Activated CD4-positive, alpha-beta T cell treated with anti-CD3 and anti-CD28 coated beads for 24 hours (primary cell): ENCODE measurements at places on chromosomes 1 and 21.

DNA sequence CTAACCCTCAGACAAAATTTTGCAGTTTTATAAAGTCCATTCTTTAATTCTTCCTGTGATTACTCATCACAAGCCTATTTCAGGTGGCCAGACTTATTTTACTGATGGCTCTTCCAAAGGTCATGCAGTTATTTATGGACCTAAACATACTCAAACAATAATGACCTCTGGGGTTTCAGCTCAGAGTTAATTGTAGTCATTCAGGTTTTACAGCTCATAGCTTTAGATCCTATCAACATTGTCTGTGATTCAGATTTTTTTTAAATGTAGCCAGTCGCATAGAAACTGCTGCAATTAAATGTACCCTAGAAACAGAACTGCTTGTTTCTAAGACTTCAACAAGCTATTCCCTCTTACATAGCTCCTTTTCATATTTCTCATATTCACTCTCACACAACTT, 270.8 kb downstream of the COL11A1 start:
- no peak for DNase-seq

- DNase-seq, result no peak
These were observed 5.8 kb upstream of the FNBP1L start for GRCh38 chr1:93442008-93442666.

DNA sequence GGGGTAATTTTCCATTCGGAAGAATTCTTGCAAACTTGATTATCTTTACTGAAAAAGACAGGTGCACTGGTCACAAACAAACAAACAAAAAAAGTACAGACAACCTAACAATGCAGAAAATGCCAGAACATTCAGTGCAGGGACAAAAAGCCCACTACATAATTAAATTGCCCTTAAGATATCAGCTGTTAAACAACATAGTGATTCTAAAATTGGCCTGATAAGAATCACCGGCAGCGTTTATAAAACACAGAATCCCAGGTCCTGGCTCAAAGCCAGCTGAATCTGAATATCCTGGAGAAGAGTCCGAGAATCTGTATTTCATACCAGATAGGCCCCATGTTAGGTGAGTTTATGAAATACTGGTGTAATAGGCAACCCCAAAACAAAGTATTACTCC, 6.1 kb downstream of the PLPP3 start:
- no peak for DNase-seq

DNA sequence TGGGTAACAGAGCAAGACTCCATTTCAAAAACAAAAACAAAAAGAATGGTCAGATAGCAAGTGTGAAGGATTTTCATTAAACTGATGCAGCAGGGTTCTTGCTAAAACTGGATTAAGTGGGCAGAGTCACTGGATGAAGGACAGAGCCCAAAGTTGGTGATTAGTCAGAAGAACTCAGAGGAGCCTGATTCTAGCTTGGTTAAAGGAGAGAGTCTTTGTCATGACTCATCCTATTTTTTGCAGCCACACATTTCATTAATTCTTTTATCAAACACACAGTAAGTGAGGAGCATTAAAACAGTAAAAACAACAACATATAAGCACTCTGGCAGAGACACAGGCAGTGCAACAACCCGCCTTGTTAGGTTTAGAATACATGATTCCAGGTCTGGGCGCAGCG, 56.0 kb upstream of the EDARADD start:
- DNase-seq, result no peak

GRCh38 chr1:198741744-198742143, 102.9 kb downstream of the PTPRC start:
- no peak for DNase-seq

DNA sequence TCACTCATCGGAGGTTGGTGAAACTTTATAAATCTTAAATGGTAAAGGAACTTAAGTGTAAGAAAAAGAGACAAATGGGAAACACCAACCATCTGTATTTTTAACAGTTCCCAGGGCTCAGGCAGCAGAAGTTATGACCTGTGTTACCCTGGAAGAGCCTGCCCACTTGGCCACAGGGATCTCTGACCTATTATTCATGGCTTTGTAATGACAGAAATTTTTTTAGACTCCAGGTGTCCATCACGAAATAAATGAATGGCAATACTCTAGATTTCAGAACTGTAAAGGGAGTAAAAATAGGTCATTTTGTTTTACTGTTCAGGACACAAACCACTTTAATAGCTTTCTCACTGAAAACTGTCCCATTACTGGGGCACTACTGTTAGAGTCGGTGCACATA, 389.8 kb downstream of the VAV3 start:
- no peak for DNase-seq

DNA sequence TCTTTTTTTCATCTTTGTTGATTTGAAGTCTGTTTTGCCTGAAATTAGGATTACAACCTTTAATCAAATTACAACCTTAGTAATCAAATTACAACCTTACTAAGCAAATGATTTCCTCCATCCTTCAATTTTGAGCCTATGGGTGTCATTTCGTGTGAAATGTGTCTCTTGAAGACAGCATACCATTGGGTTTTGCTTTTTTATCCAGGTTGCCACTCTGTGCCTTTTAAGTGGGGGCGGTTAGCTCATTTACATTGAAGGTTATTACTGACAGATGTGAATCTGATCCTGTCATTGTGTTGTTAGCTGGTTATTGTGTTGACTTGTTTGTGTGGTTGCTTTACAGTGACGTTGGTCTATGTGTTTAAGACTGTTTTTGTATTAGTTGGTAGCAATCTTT, 74.8 kb upstream of the BCL9 start:
- no peak for DNase-seq

DNA sequence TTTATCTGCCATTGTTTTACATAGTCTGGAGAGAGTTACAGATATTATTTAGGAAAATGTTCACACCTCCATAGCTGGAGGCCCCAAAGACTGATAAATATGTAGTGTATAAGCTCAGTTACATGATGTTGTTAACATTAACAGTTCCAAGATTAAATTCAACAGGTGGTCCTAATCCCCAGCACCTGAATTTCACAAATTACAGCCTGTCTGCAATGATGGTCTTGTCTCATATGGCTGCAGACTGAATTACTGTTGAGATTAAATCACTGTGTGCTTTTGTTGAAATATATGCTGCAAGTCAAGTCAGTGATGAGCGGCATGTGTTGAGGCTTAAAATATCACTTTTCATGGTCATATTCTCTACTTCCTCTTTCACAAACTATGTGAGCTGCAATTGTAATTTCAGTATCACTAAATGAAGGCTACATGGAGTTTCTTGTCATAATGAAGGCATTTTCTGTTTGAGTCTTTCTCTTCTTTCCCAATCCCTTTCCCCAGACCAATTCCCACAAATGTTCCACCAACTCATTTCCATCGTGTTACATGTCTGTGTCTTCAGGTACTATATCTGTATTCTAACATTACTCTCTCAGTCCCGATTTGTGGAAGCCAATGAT, 4.2 kb downstream of the ST6GALNAC5 start:
- DNase-seq, result no peak

DNA sequence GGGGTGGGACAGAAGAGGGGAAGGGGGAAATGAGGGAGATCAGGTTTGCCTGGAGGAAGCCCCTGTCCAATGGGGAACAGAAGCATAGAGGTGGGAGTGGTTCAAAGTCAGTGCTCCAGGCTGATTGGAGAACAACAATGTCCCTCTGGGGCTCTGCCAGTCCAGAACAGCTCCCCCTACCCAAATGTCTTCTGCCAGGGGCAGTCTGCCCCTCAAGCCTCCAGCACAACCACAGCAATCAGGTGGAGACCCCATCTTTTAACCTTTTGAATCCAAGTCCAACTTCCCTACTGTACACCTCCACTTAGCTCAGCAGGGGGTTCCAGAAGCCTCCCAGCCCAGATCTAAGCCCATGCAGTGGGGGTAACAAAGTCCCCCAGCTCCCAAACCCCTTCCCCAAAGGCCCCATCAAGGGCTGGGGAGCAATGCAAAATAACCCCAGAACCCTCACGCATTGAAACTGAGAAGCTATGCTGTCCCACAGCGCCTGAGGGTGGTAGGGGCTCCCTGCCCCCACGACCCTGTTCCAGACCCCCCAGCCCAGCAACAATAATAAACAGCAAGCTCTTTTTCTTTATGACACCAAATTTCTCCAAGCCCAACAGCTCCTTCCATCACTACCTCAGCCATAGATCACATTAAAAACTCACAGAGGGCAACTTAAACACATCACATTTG, 3.3 kb downstream of the AHDC1 start:
- DNase-seq, result no peak

DNA sequence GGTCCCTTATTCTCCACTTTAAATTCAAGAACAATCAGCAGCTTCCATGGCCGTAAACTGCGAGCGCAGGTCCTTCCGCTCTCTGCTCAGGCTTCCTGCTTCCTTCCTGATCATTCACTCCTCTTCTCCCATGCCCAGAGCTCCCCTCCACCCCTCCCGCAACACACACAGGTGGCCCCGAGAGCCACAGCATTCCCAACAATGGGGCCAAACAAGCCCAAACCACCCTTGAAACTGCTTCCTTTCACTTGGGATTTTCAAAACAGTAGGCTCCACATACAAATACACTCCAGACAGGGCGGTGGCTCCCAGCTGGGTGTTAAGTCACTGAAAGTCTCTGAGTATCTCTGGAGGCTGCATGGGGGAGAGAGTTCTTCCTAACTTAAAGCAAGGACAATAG, 11.4 kb downstream of the FAM89A start:
- no peak for DNase-seq

GRCh38 chr1:218463194-218464156, 118.3 kb downstream of the TGFB2 start:
- DNase-seq, result no peak

DNA sequence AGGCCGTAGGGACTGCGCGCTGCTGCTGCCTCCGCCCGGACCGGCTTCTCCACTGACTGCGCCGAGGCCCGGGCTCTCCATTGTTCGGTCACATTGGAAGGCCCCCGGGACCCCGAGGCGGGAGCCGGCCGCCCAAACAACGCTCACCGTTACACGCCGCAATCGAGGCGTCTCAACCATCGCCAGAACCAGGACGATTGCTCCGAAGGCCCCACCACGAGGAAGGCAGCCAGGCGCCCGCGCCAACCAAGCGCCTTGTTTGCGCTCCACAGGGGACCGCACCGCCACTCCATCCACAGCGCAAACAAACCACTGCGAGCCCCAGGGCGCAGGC, 595 bp downstream of the GLUL start:
- no peak for DNase-seq

DNA sequence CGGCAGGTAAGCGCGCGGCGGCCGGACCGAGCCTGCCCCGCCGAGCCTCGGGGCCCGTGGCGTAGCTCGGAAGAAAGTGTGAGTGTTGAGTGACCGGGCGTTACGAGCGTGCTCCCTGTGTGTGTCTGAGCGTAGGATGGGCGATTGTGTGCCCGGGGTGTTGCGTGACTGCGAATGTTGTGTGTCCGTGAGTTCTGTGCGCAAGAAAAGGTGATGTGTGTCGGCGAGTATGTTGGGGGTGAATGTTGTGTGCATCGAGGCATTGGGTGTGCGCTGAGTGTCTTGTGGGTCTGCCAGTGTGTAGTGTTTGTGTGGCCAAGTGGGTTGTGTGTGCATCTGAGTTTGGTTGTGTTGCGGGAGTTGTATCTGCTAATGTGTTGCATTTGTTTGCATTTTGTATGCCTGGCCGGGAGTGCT, 398 bp downstream of the PTPRU start:
- DNase-seq, result no peak

- no peak for DNase-seq
These were observed 72.8 kb downstream of the ATF6 start for GRCh38 chr1:161838885-161839284.

GRCh38 chr1:201311356-201312011, 28.2 kb downstream of the PKP1 start:
- DNase-seq, result no peak

- no peak for DNase-seq
These were observed 39.0 kb downstream of the DAB1 start for GRCh38 chr1:57384901-57385300.

DNA sequence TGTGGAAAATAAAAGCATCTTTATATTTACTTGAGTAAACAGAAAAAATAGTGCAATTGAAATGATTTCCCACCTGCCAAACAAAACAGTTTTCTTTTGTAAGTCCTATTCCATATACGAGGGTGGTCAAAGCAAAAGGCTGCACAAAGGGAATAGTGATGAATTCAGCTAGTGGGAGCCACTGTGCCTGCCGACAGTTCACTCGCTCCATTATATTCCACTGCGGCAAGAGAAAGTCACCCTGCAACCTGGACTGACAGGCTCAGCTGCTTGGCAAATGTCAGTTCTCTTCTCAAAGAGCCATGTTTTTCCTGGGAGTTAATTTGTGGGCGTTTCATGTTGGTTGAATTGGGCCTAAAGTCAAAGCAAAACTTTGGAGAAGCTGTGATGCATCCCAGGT, 145.4 kb downstream of the LMO4 start:
- DNase-seq, result no peak

DNA sequence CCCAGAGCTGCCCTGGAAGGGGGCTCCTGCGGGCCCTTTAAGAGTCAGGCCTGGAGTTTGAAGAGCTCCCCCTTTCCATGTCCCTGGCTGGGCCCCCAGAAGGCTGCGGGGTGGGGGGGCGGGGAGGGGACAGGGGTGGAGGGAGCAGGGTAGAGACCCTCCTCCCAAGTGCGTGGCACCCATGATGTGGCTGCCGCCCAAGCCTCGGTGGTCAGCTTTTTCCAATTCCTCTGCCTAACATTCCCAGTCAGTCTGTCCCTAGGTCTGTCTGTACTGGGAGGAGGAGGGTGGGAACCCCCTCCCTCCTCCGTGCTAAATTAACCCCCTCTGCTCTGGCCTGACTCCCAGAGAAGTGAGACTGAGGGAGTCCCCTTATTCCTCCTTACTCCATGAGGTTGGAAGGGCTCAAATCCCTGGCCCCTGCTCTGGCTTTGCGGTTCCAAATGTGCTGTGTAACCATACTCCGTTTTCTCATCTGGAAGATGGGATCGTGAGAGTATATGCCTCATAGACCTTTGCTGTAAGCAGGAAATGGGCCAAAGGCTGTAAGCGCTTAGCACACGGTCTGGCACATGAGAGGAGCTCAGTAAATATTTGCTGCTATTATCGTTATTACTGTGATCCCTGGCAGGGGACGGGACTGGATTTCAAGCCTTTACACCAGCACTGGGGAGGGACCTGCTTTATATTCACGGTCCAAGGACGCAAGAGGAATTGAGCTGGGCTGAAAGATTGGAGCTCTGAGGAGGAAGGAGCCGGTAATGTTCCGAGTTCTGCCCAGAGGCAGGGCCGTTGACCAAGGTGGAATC, 658 bp upstream of the COL16A1 start:
- DNase-seq, result no peak

GRCh38 chr1:218361298-218362065, 16.3 kb downstream of the TGFB2 start:
- no peak for DNase-seq

DNA sequence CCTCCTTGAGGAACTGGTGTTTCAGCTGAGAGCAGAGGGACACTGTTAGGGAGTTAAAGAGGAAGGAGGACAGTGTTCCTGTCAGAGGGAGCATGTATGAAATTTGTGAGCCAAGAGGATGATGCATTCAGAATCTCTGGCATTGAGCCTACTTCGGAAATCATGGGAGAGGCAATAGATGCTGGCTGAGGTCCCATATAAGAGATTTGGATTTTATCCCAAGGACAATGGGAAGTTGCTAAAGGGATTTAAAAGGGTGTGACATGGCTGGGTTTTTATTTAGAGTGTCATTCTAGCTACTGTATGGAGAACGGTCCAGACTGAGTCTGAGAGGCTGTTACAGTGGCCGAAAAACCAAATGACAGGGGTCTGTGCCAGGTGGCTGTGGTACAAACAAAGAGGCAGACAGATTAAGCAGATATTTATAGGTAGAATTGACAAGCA, 403.2 kb upstream of the B3GALT2 start:
- no peak for DNase-seq

- no peak for DNase-seq
These were observed 58.2 kb upstream of the MPC2 start for GRCh38 chr1:167995038-167995437.

- no peak for DNase-seq
These were observed 9.5 kb upstream of the C1orf174 start for GRCh38 chr1:3909615-3910014.

GRCh38 chr1:3115275-3116149, 46.5 kb downstream of the PRDM16 start:
- no peak for DNase-seq
